ENCODE measurements at places on chromosomes 11 and 22. TPM values are rescaled to one million over a fixed set of nuclear protein-coding genes. Genes with fewer than 3 reads are reported as not detected.

TST gene
- total RNA-seq: 507 TPM

SLC16A8 gene
- not detected for total RNA-seq

NCF4 gene
- 11.2 TPM for total RNA-seq

THYN1 gene
- total RNA-seq: 32.0 TPM

RAPSN gene
- total RNA-seq: 0.61 TPM

KDM4E gene
- not detected for total RNA-seq

PTGDR2 gene
- 4.6 TPM for total RNA-seq

SMC1B gene
- total RNA-seq: not detected

RFPL3 gene
- not detected for total RNA-seq

OR56A1 gene
- total RNA-seq: not detected

OR51F2 gene
- not detected for total RNA-seq

SNX15 gene
- 41.4 TPM for total RNA-seq

ZDHHC24 gene
- 9.9 TPM for total RNA-seq

TRPM5 gene
- 2.0 TPM for total RNA-seq

TAF10 gene
- 146 TPM for total RNA-seq

MIAT gene
- 2.2 TPM for total RNA-seq

ANKK1 gene
- total RNA-seq: 0.15 TPM

NXPE2 gene
- 17.0 TPM for total RNA-seq

C11orf86 gene
- 24.5 TPM for total RNA-seq

NTM gene
- 1.0 TPM for total RNA-seq

APOL5 gene
- total RNA-seq: not detected

ANGPTL5 gene
- total RNA-seq: 0.12 TPM

NAALADL1 gene
- total RNA-seq: 34.1 TPM

POU2AF2 gene
- 1.5 TPM for total RNA-seq

GGTLC3 gene
- total RNA-seq: not detected

OPCML gene
- 0.11 TPM for total RNA-seq

OSBP2 gene
- total RNA-seq: 5.1 TPM

HMOX1 gene
- total RNA-seq: 29.5 TPM

TBX10 gene
- 12.9 TPM for total RNA-seq

PIK3IP1 gene
- total RNA-seq: 21.9 TPM

KRTAP5-8 gene
- total RNA-seq: 0.58 TPM

AQP11 gene
- 4.0 TPM for total RNA-seq

SOX10 gene
- 3.7 TPM for total RNA-seq

MAPK11 gene
- 1.2 TPM for total RNA-seq

FOLR2 gene
- total RNA-seq: 4.8 TPM

SMTNL1 gene
- not detected for total RNA-seq

PATE4 gene
- total RNA-seq: not detected

LZTR1 gene
- 49.9 TPM for total RNA-seq

CPT1A gene
- total RNA-seq: 149 TPM

WT1 gene
- total RNA-seq: not detected

VWCE gene
- total RNA-seq: 0.36 TPM

SCGB1C1 gene
- total RNA-seq: not detected

ARHGAP20 gene
- total RNA-seq: 2.8 TPM

PHF21B gene
- 0.40 TPM for total RNA-seq

MS4A14 gene
- 0.40 TPM for total RNA-seq

RAG1 gene
- 2.5 TPM for total RNA-seq

TRIM66 gene
- 9.9 TPM for total RNA-seq

GSTT2B gene
- 0.73 TPM for total RNA-seq

DRICH1 gene
- 0.67 TPM for total RNA-seq

GTSE1 gene
- total RNA-seq: 7.9 TPM

FOLR3 gene
- not detected for total RNA-seq

P4HA3 gene
- total RNA-seq: 0.27 TPM

SEC14L6 gene
- total RNA-seq: 0.27 TPM

ZDHHC13 gene
- 32.9 TPM for total RNA-seq

MPZL2 gene
- 62.1 TPM for total RNA-seq

TMPRSS4 gene
- 318 TPM for total RNA-seq

LIF gene
- 8.2 TPM for total RNA-seq

All from left colon (tissue), 2 donors.